ENCODE measurements at places on chromosomes 5 and 9.
A peak's percentile ranks its signal among the peaks of the same experiment; 100 is the strongest.

DNA sequence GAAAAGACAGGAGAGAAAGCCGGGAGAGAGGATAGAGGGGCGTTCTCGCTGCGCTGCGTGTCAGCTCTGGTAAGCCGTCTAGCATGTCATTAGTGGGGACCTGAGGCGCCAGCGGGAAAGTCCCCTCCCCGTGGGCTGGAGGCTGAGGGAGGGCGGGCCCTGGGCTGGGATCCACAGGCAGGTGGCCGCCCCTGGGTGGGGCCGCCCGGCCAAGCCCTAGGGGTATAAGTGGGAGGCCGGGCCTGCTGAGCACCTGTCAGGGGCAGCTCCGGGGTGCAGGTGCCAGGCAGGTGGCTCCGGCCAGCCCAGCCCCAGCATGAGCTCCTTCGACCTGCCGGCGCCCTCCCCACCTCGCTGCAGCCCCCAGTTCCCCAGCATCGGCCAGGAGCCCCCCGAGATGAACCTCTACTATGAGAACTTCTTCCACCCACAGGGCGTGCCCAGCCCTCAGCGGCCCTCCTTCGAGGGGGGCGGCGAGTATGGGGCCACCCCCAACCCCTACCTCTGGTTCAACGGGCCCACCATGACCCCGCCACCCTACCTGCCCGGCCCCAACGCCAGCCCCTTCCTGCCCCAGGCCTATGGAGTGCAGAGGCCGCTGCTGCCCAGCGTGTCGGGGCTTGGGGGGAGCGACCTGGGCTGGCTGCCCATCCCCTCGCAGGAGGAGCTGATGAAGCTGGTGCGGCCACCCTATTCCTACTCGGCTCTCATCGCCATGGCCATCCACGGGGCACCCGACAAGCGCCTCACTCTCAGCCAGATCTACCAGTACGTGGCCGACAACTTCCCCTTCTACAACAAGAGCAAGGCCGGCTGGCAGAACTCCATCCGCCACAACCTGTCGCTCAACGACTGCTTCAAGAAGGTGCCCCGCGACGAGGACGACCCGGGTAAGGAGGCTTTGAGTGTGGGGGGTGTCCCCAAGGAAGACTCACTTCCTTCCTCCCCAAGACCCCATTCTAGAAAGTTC is at the start of gene FOXI1:
TSS of gene FOXI1 (plus strand) at position 256 of the 970 bp plus-strand sequence. CDS start at position 317, 61 bp downstream.
- no peak for DNase-seq

- DNase-seq = no peak
These were observed at the start of gene ECSCR for GRCh38 chr5:139462586-139463276. TSS of gene ECSCR (minus strand) at chr5:139462743. CDS start at chr5:139462670, 73 bp downstream.

GRCh38 chr5:98556712-98557111 is 216.8 kb upstream of the RGMB start:
- DNase-seq = no peak

DNA sequence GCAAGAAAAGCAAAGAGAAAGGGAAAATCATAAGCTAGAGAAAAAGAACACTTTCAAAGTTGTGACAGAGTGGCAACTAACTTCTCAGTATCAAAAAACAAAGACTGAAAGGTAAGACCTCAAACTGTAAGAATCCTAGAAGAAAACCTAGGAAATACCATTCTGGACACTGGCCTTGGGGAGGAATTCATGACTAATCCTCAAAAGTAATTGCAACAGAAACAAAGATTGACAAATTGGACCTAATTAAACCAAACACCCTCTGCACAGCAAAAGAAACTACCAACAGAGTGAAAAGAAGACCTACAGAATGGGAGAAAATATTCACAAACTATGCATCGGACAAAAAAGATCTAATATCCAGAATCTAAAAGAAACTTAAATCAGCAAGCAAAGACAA is 79.1 kb downstream of the FEM1C start:
- DNase-seq = no peak

DNA sequence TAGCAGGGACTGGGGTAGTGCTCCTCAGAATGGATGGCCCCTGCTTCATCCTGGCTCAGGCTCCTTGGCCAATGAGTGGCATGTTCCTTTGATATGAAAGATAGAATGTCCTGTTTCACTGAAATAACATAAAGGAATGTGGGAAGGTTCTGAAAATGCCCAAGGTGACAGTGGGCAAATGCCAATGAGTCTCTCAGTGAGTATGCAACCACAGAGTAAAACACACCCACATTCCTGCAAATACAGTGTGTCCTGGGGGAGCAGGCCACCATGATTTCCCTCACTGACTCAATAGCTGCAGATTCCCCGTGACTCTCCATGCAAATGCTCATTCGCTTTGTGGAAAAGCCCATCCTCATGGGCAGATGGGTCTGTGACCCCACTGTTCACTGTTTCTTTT is 36.4 kb downstream of the ZNF366 start:
- DNase-seq = no peak

- DNase-seq = no peak
These were observed 455.3 kb upstream of the PTGER4 start for GRCh38 chr5:40224421-40224820.

- DNase-seq = no peak
These were observed 7.8 kb upstream of the ANKH start for GRCh38 chr5:14879393-14879792.

GRCh38 chr9:129887334-129888292 is 52.4 kb downstream of the USP20 start:
- peak; percentile 72 for DNase-seq

DNA sequence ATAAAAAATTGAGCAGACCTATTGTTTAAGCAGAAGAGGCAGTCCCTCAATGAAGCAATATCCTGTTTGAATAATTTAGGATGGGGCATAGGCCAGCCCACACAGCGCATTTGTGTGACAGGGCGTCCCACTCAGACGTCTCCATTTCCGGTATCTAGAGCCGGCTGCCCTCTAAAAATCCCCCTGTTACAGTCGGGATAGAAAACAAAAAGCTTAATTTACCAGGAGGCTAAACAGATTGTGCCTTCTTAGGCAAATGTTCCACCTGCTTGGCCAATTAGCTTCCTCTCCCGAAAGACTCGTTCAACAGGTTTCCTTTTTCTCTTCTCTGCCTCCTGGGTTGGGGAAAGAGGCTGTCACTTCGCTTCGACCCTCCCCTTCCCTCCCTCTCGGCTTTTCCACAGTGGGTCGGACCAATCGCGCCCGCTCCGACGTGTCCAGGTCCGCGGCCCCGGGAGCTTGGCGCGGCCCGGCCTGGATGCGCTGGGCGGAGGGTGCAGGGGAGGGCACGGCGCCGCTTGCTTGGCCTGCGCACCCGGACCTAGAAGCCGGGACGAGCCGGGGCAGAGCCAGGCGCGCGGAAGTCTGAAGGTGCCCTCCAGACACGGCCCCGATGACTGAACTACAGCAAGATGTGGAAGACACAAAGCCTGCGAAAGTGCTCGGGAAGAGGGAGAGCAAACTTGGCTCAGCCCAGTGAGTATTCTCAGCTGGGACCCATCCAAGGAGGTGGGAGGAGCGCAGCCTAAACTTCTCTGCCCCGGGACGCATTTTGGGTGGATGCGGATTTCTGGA is at the start of gene GRAMD2B:
TSS of gene GRAMD2B (plus strand) at position 416 of the 795 bp plus-strand sequence. CDS start at position 614, 198 bp downstream.
- peak; percentile 55 for DNase-seq

DNA sequence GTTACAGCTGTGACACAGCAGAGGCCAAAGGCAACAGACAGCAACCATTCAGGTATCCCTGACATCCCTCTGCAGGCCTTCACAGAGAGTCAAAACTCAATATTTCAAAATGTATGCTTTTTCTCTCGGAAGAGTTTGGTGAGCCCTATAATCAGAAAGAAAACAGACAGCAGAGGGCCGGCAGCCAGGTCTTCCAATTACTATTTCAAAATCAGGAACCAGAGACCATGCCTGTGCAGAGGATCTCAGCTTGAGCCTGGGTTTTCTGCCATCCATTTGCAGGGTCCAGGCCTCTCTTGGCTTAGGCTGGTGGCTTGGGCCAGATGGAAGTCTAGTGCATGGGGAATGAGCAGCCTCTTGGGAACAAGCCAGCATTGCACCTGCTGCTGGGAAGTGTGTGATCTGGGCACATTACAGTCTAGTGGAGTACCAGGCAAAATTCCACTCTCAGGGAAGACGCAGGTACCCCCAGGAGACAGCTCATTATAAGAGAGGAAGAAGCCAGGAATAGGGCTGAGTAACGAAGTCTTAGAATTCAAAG is 231.3 kb downstream of the ENC1 start:
- no peak for DNase-seq

GRCh38 chr9:120713257-120714087 is 798 bp downstream of the MEGF9 start:
- DNase-seq = peak; percentile 12

GRCh38 chr9:124164811-124165210 is 92.9 kb upstream of the NEK6 start:
- DNase-seq = no peak

GRCh38 chr9:38687992-38688391 is 31.9 kb downstream of the FAM240B start:
- no peak for DNase-seq
